ENCODE measurements at places on chromosomes 5 and 9. TPM values are rescaled to one million over a fixed set of nuclear protein-coding genes. Genes with fewer than 3 reads are reported as not detected.

Gene DOCK8
- total RNA-seq: 5.1 TPM

Gene SLC12A2
- total RNA-seq: 89.2 TPM

DNA sequence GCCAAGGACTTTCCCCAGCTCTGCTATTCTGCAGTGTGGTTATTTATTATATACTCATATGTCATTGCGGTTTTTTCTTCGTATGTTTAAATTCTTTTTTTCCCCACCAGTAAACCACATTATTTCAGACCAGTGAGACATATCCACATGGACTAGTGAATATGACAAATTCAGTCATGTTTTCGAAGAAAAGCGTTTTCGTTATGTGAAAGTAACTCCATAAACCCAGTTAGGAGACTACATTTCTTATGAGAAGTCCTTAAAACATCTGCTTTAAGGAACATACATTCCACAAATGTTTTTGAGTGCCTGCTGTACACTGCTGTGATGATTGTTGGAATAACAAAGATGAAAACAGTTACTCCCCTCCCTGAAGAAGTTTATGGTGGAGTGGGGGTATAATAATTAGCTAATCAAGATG, 591.8 kb upstream of the CLINT1 start:
- DNase-seq: no peak

DNA sequence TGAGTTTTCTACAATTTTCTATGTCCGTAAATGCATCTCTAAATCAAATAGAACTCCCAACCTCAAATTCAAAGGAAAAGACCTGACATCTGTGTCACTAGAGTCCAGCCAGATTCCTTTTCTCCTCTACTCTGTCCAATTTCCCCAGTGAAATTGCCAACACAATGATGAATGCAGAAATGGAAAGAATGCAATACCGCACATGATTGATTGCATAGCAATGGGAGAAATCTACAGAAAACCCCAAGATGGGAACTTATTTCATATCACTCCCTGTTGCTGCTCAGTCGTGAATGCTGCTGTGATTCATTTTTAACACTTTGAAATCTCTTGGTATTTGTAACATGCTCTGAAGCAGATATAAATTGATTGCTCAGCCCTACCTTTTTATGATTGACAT, 355.1 kb upstream of the TUSC1 start:
- no peak for DNase-seq

DNA sequence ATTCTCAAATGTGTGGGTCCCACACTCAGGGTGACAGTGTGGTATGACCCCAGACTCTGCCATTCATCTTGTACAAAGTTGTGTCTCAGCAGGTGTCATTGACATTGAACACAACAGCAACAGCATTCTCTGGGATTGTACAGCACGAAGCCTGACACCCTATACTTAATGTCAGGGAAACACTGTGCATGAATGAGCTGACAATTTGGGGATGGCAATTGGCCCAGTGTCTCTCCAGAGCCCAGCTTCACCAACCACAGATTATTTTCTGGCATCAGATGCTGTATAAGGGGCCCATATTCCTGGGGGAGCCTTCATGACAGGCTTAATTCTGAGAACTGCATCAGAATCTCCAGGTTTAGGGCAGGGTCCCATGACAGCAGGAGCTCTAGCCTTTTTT, 143.2 kb downstream of the GCNT1 start:
- DNase-seq: no peak

Gene GABRB2
- 0.19 TPM for total RNA-seq

- DNase-seq: no peak
Measured at GRCh38 chr5:14309878-14310531, 166.9 kb downstream of the TRIO start.

Gene CHSY3
- 4.3 TPM for total RNA-seq

- DNase-seq: no peak
Measured at GRCh38 chr5:15037247-15037908, 165.8 kb upstream of the ANKH start.

Gene SLC25A46
- 44.7 TPM for total RNA-seq

- no peak for DNase-seq
Measured at GRCh38 chr5:72649449-72649848, 142.2 kb upstream of the ZNF366 start.

Gene LHX3
- 0.42 TPM for total RNA-seq

Gene CERT1
- 32.3 TPM for total RNA-seq

GRCh38 chr5:43020399-43020746, 19.7 kb downstream of the ANXA2R start:
- no peak for DNase-seq

Gene CYSRT1
- 70.6 TPM for total RNA-seq

DNA sequence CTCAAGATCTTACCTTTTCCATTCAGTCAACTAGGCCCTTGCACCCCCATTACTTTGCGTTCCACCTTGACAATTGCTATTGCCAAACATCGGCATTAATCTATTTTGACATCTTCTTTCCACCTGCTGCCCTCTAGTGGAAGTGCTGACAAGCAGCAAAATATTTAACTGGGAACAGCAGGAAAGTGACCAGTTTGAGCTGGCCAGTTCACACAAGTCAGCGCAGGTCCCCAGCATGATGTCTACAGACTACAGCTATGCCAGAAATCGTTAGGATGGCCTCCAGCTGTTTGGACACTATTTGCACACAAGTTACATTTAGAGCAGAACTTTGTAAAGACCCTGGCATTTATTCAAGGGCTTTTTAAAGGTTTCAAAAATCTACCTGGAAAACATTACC, 160.1 kb downstream of the GHR start:
- no peak for DNase-seq

GRCh38 chr5:150499437-150499956, 8.4 kb upstream of the NDST1 start:
- no peak for DNase-seq

DNA sequence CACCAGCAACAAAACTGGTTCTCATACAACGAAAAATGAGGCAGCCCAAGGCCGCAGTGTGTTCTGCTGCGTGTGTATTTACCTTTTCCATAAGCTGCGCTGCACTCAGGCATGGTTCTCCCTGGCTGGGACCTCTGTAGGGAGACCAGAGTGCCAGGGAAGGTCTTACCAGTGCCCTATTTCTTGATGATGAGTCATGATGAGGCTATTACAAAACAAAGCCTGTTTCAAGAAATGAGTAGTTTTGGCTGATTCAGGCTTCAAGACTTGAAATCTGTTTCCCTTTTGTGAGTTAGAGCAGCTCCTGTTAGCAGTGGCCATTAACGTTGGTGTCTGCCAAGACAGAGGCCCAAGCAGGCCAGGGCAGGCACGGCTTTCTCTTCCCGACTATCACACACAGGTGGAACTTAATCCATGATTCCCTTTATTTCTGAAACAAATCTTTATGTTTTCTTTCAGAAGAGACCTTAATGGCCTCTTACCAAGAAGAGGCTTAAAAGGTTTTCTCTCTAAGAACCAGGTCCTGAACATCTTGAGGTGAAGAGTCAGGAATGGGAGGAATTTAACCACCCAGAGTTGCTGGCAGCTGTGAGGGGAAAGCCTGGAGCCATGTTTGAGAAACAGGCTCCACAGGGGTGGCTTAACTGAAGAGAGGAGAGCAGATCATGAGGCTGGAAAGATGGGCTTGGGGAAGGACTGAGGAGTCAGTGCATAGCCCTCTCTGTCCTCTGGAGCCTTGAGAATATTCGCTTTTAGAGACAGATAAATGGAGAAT, 41.4 kb upstream of the TIFAB start:
- no peak for DNase-seq

- DNase-seq: no peak
Measured at GRCh38 chr5:138334867-138335447, 3.1 kb upstream of the FAM53C start.

Gene TJP2
- 191 TPM for total RNA-seq

GRCh38 chr9:93268551-93269314, 84.8 kb downstream of the WNK2 start:
- no peak for DNase-seq

- DNase-seq: no peak
Measured at GRCh38 chr5:116559239-116559638, 15.4 kb downstream of the SEMA6A start.

Gene ANKRD20A1
- total RNA-seq: not detected

Gene SOX30
- 0.10 TPM for total RNA-seq

- DNase-seq: no peak
Measured at GRCh38 chr9:134329886-134330285, 3.6 kb downstream of the RXRA start.

DNA sequence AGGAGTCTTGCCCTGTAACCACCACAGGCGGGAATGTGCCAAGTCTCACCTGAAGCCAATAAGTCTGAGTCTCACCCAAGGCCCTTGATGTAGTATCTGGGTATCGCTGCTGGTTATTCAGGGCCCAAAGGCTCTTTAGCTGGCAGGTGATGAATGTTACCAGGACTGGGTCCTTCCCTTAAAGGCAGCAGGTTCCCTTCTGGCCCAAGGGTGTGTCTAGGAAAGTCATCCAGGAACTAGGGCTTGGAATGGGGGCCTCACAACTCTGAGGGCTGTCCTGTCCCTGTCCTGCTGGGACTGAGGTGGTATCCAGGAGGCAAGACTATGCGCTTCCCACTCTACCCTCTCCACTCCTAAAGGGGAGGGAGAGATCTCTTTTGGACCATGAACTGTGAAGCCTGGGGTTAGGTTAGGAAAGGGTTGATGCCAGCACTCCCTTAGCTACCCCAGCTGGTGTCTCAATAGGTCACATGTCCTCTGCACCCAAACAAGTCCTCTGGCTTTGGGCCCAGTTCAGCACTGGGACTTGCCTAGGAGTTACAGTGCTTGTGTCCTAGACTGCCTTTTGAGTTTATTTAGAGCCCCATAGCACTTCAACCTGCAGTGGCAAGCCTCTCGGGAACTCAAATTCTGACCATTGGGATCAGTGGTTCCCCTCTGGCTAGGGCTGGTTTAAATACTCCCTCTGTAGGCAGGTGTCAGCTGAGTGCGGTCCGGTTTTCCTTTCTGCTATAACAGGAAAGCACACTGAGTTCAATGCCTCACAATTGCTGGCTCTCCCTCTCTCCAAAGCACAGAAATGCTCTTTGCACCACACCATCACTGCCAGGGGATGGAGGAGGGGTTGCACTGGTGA, 22.5 kb upstream of the RANBP3L start:
- DNase-seq: no peak

Gene NR6A1
- 4.9 TPM for total RNA-seq

- no peak for DNase-seq
Measured at GRCh38 chr5:77558266-77558665, 66.2 kb upstream of the WDR41 start.

DNA sequence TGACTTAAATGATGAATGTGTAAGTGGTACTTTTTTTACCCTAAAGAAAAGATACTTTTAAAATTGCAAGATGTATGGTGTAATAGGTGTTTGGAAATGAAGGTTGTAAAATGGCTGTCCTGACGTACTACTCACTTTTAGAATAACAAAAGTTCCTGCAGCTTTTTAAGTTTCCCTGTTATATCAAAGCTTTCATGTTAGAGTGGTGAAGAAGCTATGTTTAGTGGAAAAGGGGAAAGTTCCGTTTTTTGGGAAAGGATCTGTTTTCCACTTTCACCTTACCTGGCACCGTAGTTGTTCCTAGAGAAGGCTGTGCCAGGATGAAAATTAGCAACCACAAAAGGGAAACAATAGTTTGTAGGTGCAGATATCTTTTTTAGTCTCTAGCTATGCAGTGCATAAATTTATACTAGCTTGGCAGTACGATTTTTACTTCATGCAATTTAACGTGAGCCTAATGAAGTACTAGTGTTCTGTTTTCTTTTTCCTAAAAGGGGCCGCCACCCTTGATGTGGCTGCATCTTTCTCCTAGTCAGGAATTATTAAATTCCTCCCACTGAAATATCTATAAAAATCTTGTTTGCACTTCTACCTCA, 1.3 kb downstream of the TNPO1 start:
- no peak for DNase-seq

GRCh38 chr9:134620751-134621557, 20.6 kb upstream of the COL5A1 start:
- DNase-seq: no peak

GRCh38 chr5:56735849-56736641, 79.3 kb upstream of the MAP3K1 start:
- no peak for DNase-seq

Data from lower leg skin (tissue), 4 donors.